ENCODE measurements at places on chromosomes 5 and 9. TPM values are rescaled to one million over a fixed set of nuclear protein-coding genes. Genes with fewer than 3 reads are reported as not detected.
A peak's percentile ranks its signal among the peaks of the same experiment; 100 is the strongest.

LCN9 gene
- not detected for total RNA-seq

FOXD4L6 gene
- not detected for total RNA-seq

CRAT gene
- total RNA-seq, result 25.7 TPM

OLFML2A gene
- 86.5 TPM for total RNA-seq

AGXT2 gene
- total RNA-seq, result not detected

SERF1B gene
- 5.4 TPM for total RNA-seq

TEX48 gene
- total RNA-seq, result not detected

DNA sequence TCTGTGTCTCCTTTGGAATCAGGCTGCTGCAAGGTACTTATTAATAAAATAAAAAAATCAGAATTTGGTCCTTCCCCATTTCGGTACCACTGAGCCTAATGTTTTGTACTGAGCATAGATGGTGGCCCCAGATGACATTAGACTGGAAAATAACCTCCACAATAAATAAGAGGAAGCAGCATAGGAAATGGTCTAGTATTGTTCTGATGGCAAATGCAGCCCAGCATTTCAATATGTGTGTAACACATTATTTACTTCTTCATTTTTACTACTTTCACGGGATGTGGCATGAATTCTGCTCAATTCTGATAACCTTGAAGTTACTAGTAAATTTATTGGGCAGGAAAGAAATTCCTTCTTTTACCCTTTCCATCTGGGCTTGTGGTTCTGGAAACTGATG, 295.6 kb downstream of the ADGRV1 start:
- no peak overlapping the region for H3K4me3 ChIP-seq
- H3K27ac ChIP-seq, result no peak overlapping the region
- H3K27me3 ChIP-seq, result no peaks in the 10 kb centered on the region
- no peaks in the 10 kb centered on the region for H3K4me1 ChIP-seq

DNA sequence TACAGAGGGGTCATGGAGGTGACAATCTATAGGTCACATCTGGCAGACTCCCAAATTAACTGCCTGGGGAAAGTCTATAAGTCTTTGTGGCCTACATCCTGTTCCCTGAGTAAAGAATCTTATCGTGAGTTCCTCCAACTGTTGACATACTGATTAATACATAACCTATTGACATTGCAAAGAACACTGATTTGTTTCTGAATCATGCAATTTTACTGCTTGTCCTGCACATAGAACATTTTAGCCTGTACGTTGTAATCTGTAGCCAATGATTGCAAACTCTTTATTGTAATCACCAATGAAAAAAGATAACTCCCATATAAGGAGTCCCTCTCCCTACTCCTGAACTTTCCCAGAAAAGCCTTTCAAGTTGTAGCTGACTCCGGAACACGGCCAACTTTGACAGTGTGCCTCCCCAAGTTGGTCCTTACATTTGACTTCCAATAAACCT, 18.8 kb upstream of the OR2K2 start:
- no peaks in the 10 kb centered on the region for H3K4me1 ChIP-seq
- no peak for DNase-seq
- H3K27me3 ChIP-seq, result no peaks in the 10 kb centered on the region
- H3K27ac ChIP-seq, result no peak overlapping the region

DNA sequence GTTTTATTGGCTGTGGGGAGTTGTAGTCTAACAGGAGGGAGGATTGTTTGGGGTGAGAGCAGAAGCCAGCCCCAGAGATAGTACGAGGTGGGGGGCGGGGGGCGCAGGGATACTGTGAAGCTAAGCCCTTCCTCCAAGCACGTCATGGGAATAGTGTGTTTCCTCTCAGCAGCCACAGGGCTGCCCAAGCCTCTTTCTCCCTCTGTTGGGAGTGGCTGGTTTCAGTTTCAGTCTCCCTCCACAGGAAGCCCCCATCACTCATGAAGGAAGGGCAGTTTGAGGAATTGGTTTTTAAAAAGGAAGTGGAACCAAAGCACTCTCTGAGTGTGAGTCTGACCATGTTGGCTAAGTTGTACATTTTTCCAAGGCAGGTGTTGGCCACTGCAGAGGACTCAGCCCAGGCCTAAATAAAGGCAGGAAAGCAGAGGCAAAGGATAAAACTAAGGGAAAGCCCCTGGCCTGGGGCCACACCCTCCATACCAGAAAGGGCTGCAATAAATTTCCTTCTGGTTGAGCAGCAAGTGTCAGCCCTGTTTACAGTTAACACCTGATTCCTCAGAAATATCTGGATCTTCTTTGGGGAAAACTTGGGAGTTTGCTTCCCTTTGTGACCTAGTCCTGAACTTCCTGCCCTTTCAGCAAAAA, 3.2 kb downstream of the RAB24 start:
- H3K4me3 ChIP-seq, result no peak overlapping the region
- H3K27me3 ChIP-seq, result no peaks in the 10 kb centered on the region
- DNase-seq, result peak; percentile 41
- H3K27ac ChIP-seq, result peak overlapping the region; percentile 59

DNA sequence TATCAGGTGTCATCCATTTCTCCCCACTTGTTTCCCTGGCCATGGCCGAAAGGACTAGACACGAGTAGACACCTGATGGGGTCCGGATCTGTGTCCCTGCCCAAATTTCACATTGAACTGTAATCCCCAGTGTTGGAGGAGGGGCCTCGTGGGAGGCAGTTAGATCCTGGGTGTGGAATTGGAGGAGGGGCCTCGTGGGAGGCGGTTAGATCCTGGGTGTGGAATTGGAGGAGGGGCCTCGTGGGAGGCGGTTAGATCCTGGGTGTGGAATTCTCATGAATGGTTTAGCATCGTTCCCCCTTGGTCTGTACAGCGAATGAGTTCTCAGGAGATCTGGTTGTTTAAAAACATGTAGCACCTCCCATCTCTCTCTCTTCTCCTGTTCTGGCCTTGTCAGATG, 165.8 kb downstream of the NR3C1 start:
- no peaks in the 10 kb centered on the region for H3K36me3 ChIP-seq
- H3K4me3 ChIP-seq, result no peak overlapping the region
- DNase-seq, result no peak
- no peaks in the 10 kb centered on the region for H3K4me1 ChIP-seq

Data from uterus (tissue), 4 donors.